ENCODE measurements at places on chromosomes 7 and 10.

GRCh38 chr7:8579661-8580194 lies 146.3 kb downstream of the NXPH1 start:
- no peak for DNase-seq

GRCh38 chr10:121974535-121975294 lies at the start of gene NSMCE4A:
TSS of gene NSMCE4A (minus strand) at chr10:121975217. CDS start at chr10:121975165, 52 bp downstream.
- peak; percentile 66 for DNase-seq

DNA sequence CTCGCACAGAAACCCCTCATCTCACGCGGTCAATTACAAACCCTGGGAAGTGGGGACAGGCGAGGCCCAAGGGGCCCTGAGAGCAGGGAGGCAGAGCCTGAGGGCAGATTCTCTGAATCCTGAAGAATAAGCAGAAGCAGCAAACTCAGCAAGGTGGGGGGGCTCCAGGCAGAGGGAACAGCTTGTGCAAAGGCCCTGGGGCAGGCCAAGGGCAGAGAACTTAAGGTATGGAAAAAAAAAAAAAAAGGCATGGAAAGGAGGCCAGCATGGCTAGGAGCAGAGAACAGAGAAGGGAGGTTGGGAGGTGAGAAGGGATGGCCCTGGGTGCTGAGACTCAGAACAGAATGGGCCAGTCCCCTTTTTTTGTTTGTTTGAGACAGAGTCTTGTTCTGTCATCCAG lies 32.8 kb upstream of the TNRC18 start:
- no peak for DNase-seq

DNA sequence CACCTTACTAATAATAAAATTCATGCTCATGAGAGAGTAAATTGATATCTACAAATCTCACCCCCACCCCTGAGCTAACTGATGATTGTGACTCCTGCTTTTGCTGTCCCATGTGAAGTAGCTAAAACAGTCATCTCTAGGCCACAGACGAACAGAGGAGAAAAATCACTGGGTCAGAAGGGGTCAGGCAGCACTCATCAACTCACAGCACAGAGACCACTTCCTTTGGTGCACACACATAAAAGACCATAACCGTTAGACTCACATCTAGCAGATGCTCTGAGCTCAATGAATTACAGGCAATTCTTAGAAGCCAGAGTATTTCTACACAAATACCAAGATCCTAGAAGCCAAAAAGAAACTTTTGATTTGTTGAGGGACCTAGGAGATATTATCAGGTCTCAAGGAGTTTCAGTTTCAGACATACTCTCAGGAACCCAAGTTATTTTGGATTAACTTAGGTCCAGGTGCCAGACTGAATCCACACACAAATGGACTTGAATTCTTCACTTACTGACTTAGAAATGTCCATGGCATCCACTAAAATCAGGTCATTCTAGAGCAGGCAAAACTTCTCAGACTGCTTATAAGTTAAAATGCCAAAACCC lies 65.0 kb upstream of the TES start:
- no peak for DNase-seq

GRCh38 chr10:96829029-96829773 lies 2.9 kb upstream of the LCOR start:
- DNase-seq: no peak

- DNase-seq: no peak
Observed at GRCh38 chr7:92622685-92623084, 32.5 kb upstream of the FAM133B start.

DNA sequence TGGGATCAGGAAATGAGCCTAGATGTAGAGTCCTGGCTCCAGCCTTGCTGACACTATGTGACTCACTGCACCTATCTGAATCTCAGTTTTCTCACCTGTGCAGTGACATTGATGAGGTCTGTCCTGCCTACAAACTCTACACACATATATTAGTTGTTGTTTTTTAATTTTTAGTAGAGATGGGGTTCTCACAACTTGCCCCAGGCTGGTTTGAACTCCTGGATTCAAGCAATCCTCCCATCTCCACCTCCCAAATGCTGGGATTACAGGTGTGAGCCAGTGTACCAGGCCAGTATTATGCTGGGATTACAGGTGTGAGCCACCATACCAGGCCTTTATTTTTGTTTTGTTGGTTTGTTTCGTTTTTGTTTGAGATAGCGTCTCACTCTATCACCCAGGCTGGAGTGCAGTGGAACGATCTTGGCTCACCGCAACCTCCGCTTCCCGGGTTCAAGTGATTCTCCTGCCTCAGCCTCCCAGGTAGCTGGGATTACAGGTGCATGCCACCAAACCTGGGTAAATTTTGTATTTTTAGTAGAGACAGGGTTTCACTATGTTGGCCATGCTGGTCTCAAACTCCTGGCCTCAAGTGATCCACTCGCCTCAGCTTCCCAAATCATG lies 11.8 kb upstream of the DDIT4 start:
- DNase-seq: no peak

DNA sequence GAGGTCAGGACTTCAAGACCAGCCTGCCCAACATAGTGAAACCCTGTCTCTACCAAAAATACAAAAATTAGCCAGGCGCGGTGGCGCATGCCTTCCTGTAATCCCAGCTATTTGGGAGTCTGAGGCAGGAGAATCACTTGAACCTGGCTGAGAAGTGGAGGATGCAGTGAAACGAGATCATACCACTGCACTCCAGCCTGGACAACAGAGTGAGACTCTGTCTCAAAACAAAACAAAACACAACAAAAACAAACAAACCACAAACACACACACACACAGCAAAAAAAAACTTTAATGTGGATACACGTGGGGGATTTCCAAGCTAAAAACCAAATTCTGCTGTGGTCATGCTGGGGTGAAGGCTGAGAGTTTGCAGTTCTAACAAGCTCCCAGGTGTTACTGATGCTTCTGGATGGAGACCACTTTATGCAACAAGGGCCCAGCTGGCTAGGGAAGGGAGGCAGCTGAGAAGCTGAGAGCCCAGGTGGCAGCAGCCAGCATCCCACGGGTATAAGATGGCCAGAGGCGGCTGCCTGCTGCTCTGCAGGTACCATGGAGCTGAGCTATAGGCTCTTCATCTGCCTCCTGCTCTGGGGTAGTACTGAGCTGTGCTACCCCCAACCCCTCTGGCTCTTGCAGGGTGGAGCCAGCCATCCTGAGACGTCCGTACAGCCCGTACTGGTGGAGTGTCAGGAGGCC lies at the start of gene ZP3:
ZP3 (plus strand) TSS at position 538 of the 699 bp plus-strand sequence; CDS start at position 553, 15 bp downstream.
- no peak for DNase-seq

- DNase-seq: no peak
Observed at GRCh38 chr7:105355701-105356100, 33.0 kb downstream of the SRPK2 start.

- DNase-seq: no peak
Observed at GRCh38 chr7:131927770-131928423, 371.5 kb upstream of the PODXL start.

DNA sequence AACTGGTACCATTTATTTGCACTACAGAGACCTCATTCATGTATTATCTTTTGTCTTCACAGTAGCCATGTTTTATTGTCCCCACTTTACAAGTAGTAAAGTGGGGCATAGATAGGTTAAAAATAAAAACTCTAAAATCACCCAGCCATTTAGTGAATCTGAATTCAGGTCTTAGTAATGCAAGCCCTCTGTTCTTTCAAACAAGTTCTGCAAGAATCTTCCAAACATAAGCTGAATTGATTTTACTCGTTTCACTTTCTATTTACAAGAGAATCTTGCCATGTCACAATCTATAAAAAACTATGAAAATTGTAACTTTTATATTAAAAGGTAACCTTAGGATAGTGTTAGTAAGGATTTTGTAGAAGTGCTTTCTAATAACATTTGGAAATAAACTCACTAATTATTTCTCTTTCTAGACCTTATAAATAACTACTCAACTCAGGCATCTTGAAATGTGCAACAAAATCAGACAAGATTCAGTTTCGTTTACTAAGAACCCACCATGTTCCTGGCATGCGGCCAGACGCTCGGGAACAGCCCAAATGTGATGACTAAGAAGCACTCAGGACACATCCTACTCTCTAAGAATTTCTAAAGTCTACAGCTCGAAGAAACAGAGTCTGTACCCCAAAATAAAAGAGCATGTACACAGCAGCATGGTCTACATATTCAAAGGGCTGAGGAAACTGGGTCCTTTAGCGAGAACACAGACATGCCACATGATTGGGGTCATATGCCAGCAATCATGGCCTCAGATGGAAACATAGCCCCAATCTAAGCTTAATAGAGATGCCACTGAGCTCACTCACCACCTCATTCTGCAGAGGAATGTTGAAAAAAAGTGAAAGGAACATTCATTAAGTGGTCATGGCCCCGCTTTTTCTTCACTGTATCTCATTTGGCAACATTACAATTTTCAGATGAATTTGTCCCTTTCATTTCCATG lies 167.6 kb downstream of the AMPH start:
- peak; percentile 43 for DNase-seq

- peak; percentile 45 for DNase-seq
Observed at GRCh38 chr7:45033261-45033930, 33.4 kb downstream of the CCM2 start.

DNA sequence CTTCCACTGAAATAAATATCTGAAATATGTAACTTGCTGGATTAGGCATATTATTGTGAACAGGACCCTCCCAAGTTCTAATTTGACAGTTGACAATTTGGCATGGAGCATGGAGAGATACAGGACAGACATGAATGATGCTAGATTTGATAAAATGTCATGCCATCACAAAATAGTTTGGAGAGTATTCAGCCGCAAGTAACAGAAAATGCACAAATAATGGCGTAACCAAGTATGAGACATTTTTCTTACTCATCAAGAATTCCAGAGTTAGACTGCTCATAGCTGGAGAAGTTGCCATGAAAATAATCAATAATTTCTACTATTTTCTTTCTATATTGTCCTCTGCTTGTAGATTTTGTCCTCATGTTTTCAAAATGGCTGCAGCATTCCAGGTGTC lies 45.5 kb upstream of the GPAM start:
- no peak for DNase-seq

DNA sequence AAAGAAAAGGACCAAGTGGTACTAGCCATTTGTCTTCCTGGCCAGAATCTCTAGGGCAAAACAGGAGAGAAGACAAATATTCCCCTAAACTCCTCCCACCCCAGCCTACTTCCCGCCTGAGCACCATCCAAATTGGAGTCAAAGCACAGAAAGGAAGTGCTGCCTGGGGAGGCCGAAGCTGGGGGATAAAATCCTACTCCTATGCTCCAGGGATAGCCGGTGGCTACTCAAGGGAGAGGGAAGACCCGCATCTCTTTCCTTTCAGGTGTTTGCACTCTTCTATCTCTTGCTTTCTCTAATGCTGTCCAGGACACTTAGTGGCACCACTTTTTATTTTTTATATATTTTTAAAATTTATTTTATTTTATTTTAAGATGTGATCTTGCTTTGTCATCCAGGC lies 7.1 kb upstream of the DUSP5 start:
- DNase-seq: no peak

DNA sequence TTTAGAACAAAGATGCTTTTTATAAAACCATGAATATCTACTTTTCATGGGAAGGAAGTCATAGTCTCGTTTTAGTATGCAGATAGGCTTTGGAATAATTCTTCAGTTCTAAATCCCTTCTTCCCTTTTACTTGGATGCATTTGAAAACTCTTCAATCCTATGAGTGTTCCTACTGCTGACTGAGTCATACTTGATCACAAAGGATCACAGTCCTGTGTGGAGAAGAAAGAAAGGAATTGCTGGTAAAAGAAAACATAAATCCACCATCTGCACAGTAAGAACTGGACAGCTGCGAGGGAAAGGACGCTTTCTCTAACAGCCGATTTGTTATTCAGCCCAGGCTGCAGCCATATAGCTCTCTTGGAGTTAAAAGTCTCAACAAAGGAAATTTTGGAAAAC lies 209.9 kb downstream of the SEMA3E start:
- no peak for DNase-seq

GRCh38 chr10:33204031-33204430 lies 130.4 kb downstream of the NRP1 start:
- DNase-seq: peak; percentile 50

GRCh38 chr7:75039709-75040108 lies 33.9 kb downstream of the RCC1L start:
- no peak for DNase-seq
